ENCODE measurements at places on chromosomes 2 and 18.

- no peak for DNase-seq
These were observed 251.1 kb downstream of the SP3 start for GRCh38 chr2:173713904-173714555.

DNA sequence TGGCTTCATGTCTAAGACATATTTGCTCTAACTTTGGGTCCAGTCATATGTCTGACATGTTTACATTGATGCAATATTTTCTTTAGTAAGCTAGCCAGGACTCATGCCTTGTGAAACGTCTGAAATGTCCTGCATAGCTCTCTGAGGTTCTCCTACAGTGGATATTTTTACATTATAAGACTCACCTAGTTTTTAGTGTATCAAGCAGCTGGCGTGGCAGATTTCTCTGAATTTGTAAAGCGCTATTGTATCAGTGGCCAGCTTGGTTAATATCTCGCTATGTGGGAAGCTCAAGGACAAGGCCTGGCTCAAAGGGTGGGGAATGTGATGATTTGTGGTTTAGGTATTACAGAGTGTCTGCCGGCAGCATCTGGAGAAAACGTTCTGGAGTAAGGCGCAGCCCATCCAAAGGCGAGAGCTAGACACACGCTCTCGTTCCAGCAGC, 164.3 kb downstream of the LTBP1 start:
- DNase-seq, result no peak

DNA sequence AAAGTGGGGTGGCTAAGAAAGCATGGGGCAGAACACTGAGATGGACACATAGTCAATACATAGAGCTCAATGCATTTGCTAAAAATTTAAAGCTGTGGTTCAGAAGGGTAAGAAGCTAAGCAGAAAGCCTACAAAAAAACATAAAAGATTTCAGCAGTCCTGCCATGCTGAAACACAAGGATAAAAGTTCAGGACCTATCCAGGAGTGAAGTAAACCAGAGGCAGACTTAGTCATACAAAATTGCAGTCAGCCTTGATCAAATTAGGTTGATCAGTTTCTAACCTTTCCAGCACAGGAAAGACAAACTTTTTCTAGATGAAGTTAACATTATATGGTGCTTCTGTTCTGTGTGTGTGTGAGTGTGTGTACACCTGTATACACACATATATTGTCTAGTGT, 120.8 kb upstream of the RBMS1 start:
- no peak for DNase-seq

DNA sequence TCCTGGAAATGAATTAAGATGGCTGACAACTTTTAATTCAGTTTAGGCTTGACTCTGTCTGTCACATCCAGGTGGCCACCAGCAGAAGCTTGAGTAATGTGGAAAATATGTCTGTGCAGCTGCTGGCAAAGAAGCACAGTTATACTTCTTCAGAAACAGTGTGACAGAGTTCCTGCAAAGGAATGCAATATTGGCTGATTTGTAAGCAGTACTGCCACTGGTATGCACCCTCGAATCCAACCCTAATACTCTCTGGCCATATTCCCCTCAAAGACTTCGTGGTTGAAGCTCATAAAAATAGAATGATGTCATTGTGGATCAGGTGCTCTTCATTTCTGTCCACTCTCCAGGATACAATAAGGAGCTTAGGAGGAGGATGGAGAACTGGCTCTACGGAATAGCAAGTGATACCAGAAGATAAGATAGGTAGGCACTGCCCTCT, 86.2 kb downstream of the METTL8 start:
- DNase-seq, result no peak

DNA sequence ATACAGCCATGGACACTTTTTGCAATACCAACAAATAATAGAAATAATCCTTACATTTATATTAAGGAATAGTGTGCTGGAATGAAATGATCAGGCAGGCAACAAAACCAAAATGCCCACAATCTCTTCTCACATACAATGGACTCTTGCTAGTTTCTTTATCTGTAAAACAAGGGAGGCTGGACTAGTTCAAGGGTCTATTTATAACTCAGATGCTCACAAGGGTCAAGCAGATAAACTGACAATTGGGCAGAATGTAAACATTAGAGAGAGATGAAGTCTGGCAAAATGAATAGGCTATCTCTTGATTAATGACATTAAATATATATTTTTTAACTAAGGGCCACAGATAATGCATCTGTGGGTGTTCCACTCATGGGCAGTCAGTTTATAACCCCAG, 11.4 kb downstream of the PPIL3 start:
- DNase-seq, result no peak

DNA sequence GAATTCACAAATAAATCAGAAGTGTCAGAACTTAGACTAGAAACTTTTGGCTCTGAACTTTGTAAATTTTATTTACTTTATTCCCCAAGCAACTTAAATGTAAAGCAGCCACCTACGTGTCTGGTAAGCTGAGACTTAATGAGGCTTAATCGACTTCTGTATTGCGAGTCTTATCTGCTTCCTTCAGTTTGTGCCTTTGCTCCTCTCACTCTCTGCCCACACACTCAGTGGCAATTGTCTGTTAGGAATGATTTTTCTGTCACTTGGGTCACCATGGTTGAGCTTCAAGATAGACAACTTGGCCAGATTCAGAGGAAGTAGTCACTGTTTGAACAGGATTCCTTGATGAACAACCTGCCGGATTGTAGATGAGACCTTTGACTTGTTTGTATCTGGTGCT, 691.4 kb upstream of the FSHR start:
- no peak for DNase-seq

GRCh38 chr2:43885132-43885632, 46.4 kb downstream of the ABCG8 start:
- DNase-seq, result no peak

GRCh38 chr18:27749194-27749593, 427.7 kb downstream of the CDH2 start:
- no peak for DNase-seq

DNA sequence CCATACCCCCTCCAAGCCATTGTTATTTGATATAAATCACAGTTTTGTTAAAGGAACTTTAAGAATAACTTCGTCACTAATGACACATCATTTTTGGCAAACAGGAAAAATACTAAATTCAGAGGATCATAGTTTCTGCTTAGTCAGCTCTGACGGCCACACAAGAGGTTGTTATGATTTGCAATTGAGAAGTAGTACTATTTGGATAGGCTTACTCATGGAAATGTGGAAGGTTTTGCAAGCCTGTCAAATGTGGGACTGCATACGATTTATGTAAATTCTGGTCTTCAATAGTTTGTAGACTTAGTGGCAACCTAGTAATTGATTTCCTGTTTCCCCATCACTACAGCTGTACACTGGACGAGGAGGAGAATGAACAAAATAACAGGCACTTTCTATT, 108.1 kb downstream of the ARHGEF33 start:
- DNase-seq, result no peak

DNA sequence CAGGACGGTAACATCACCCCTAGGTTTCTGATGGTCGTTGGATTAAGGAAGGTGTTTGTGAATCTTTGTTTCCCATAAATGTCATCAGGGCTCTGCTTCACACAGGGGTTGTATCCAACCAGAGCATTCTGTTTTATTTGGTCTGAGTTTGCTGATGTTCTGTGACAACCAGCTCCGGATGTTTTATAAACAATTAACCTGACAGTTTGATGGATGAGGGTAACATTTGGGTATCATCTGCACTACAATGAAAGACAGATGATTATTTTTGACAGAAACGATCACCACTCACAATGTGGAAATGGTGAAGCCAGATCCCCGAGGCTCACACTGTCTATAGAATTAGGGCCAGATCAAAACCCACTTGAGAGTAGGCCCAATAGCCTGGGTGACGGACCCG, 107.1 kb downstream of the CDC42EP3 start:
- DNase-seq, result no peak

DNA sequence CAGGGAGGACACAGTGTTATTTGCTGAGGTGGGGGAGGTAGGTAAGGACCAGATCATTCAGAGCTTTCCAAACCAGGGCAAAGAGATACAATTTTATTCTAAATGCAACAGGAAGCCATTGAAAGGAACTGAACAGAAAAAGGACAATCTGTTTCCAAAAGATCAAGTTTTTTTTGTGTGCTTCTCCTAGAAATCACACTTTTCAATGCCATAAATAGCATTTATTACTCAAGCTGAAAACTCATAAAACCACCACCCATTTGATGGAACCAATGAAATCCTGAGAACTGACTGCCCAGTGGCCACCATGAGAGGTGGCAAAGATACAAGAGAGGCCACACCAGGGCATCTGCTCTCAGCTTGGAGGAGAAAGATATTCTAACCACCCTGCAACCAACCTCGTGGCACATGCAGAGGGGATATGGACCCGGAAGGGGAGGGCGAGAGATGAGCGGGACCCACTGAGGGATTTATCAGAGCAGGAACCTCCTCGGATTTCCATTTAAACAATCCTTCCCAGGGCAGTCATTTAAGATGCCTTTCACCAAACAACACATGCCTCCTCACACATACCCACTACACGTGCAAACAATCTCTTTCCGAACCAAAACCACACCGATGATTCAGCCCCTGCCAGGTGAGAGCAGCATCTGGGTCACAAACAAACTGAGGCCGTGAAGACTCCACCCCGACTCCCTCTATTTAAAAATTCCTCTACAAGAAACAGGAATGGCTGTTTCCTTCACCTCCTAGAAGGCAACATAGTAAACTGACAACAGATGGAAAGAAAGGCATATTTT, 8.8 kb downstream of the CYB5A start:
- DNase-seq, result no peak

GRCh38 chr2:61229936-61230335, 67.9 kb downstream of the C2orf74 start:
- no peak for DNase-seq

DNA sequence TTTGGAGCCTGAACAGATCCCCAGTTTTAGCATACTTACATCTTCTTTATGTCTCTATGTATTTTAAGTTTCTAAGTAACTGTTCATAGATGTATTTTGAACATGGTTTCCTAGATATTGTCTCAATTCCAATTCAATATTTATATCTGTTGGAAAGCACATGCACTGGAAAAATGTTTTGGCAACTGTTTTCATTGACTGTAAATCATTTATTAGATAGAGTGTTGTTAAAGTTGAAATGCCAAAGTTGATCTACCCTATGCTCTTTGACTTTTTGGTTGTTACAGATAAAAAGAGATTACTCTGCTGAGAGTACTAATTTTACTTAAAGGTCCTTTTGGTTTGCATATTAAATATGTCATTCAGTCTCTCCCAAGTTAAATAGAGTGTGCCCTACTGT, 345.0 kb upstream of the NRP2 start:
- no peak for DNase-seq

GRCh38 chr2:131425231-131425941, 50.5 kb upstream of the TUBA3D start:
- DNase-seq, result peak; percentile 7

DNA sequence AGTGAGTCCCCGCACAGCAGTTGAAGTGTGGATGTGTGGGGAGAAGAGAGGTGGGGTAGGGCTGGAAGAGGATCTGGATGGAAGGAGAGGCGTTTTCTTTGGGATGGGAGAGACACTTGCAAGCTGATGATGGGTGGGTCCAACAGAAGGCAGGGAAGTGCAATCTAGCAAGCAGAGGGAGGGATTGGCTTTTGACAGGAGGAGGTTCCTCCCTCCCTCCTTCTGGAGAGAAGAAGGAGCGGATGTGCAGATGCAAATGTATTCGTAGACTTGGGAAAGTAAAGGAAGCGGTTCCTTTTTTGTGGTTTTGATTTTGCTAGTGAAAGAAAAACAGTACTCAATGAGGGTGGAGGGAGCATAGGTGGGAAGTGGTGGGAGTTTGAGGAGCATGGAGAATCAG, 48.9 kb downstream of the LAMA3 start:
- no peak for DNase-seq

DNA sequence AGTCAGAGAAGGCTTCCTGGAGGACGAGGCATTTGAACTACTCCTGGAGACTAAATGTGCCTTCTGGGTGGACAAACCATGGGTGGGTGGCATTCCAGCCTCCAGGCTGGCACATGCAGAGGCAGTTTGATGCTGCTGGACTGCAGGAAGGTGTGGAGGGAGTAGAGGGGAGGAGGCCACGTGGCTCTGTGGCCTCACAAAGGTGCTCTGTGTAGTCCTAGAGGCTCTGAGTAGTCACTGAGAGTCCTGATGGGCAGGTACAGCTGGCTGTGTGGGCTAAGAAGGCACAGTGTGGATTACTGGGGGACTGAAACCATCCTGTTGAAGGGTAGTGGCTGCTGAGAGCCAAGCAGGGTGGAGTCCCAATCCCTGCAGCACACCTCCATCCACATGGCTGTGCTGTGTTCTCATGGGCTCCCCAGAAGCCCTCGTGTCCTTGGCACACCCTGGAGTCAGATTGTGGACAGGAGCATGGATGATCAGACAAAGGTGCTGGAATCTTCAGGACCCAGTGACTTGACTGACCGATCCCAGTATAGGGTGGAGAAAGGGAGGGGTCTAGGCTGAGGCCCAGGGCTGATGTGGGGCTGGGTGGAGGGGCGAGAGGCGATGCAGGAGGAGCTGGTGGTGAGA, 87.4 kb upstream of the HS6ST1 start:
- no peak for DNase-seq

DNA sequence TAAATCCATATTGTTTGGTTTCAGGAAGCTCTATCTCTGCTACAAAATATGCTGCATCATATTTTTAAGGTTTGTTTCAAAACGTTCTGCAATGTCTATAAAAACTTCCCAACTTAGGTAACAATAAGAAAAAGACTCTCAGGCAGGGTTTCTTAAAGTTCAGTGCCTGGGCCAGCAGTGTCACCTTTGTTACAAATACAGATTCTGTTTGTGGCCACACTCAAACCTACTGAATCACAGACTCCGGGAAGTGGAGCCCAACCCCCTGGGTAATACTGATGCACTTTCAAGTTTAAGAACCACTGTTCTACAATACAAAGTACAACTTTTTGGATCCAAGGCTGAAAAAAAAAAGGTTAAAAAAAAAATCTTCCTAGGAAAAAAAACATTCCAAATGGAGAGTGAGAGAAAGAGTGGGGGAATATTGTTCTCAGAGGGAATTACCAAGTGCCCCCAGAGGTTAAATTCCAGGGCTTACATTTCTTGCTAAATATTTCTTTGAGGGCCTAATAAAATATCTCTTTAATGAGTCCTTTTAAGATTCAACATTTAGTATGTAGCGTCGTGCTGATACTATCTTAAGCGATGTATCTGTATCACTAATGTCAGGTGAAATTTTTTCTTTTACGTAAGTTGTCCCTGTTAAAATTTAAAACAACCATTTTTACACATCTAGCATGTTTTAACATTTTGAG, 476.7 kb downstream of the TXNL1 start:
- no peak for DNase-seq

GRCh38 chr18:63823516-63824219, 48.5 kb downstream of the SERPINB7 start:
- peak; percentile 30 for DNase-seq

DNA sequence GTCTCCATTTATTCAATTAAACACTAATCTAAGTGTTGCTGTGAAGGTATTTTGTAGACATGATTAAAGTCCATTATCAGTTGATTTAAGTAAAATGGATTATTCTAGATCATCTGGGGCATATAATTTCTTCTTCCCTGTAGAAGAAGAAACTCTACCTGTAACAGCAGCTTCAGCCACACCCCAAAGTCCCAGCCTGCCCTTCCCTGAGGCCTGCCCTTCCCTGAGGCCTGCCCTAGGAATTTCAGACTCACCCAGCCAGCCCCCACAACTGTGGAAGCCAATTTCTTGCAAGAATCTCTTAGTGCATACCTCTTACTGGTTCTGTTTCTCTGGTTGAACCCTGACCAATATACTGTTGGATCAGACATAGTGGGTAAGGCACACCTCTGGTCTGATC, 13.4 kb upstream of the LAPTM4A start:
- no peak for DNase-seq
